ENCODE measurements at places on chromosomes 11 and 22. TPM values are rescaled to one million over a fixed set of nuclear protein-coding genes. Genes with fewer than 3 reads are reported as not detected.
A peak's percentile ranks its signal among the peaks of the same experiment; 100 is the strongest.

GDPD4 gene
- not detected for total RNA-seq

GRCh38 chr11:37724315-37724714 is 1126.3 kb upstream of the RAG2 start:
- no peaks in the 10 kb centered on the region for H3K4me1 ChIP-seq
- DNase-seq = no peak
- H3K4me3 ChIP-seq = no peak overlapping the region

DNA sequence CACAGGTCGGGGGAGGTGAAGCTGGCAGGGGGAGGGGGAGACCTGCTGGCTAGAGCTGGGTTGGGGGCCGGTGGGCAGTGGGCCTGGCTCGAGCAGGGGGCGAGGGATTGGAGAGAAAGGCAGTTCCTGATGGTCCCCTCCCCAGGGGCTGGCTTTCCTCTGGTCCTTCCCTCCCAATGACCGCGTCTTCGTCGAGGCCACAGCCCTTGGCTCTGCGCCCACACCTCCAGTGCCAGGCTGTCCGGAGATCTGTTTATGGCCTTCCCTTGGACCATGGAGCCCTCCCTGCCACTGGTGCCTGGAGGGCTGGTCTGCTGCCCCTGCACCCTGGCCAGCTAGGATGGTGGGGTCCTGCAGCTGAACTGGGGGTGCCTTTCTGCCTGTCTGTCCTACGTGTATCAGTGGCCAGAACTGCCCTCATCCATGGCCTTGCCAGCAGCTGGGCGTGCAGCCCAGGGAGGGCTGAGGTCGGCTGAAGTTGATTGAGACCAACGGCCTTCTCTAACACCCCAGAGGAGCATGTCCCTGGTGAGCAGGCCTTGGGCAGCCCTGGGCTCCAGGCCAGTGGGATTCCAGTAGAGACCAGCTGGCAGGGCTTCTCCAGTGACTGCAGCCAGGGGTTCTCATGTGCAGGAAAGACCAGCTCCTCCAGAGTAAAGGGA is 12.3 kb downstream of the TANGO2 start:
- no peaks in the 10 kb centered on the region for H3K27me3 ChIP-seq
- DNase-seq = no peak
- no peak overlapping the region for H3K4me3 ChIP-seq
- H3K4me1 ChIP-seq = peaks cover 25% of the 10 kb centered on the region
- H3K27ac ChIP-seq = no peak overlapping the region
- peaks cover 5% of the 10 kb centered on the region for H3K36me3 ChIP-seq

GRCh38 chr22:25399649-25400151 is 164.8 kb upstream of the GRK3 start:
- H3K4me1 ChIP-seq = peaks cover 54% of the 10 kb centered on the region
- H3K27me3 ChIP-seq = no peaks in the 10 kb centered on the region
- no peaks in the 10 kb centered on the region for H3K36me3 ChIP-seq
- DNase-seq = no peak
- no peak overlapping the region for H3K4me3 ChIP-seq

DNA sequence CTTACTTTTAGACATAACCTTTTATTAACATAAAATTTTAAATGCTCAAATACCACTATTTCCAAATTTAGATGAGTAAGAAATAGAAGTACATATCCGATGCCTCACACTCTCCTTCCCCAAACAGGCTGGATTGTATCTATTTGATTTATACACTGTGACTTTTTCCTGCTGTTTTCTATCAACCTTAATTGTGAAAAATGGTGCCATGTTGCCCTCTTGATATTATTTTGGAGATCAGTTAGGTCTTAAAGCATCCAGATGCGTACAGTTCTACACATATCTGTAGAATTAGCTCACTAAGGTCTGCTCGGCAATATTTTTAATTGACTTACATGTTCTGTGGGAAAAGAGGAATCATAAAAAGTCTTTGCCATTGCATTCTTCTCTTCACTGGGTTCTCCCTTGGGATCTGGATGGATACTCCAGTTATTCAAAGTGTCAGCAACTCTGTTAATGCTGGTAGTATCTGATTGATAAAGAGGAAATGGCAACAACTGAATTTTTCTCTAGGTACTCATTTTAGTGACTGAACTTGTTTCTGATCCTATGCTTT is 27.2 kb downstream of the EIF3M start:
- H3K4me3 ChIP-seq = no peak overlapping the region
- no peak overlapping the region for H3K27ac ChIP-seq
- H3K36me3 ChIP-seq = peaks cover 35% of the 10 kb centered on the region

GRCh38 chr22:41308544-41308947 is 7.2 kb downstream of the ZC3H7B start:
- H3K27ac ChIP-seq = no peak overlapping the region
- no peak overlapping the region for H3K4me3 ChIP-seq
- no peaks in the 10 kb centered on the region for H3K27me3 ChIP-seq
- H3K36me3 ChIP-seq = peaks cover 14% of the 10 kb centered on the region

GRCh38 chr11:46445920-46446771 is 54.6 kb upstream of the CHRM4 start:
- no peak overlapping the region for H3K27ac ChIP-seq
- peaks cover 21% of the 10 kb centered on the region for H3K36me3 ChIP-seq
- no peak overlapping the region for H3K4me3 ChIP-seq
- no peaks in the 10 kb centered on the region for H3K27me3 ChIP-seq

TRAF6 gene
- 12.5 TPM for total RNA-seq

LDHAL6A gene
- total RNA-seq = not detected

SOX10 gene
- total RNA-seq = not detected

GRCh38 chr11:69156235-69156639 is 502 bp downstream of the SMIM38 start:
- no peak overlapping the region for H3K4me3 ChIP-seq
- peaks cover 5% of the 10 kb centered on the region for H3K4me1 ChIP-seq
- H3K36me3 ChIP-seq = no peaks in the 10 kb centered on the region
- H3K27ac ChIP-seq = no peak overlapping the region
- no peak for DNase-seq

- H3K27ac ChIP-seq = no peak overlapping the region
- DNase-seq = no peak
- no peaks in the 10 kb centered on the region for H3K27me3 ChIP-seq
- peaks cover 12% of the 10 kb centered on the region for H3K4me1 ChIP-seq
- H3K36me3 ChIP-seq = peaks cover 4% of the 10 kb centered on the region
- H3K4me3 ChIP-seq = no peak overlapping the region
These were observed 29.2 kb downstream of the USP35 start for GRCh38 chr11:78217650-78218541.

GRCh38 chr22:50189184-50189848 is 3.6 kb downstream of the TRABD start:
- peaks cover 45% of the 10 kb centered on the region for H3K4me1 ChIP-seq
- no peak for DNase-seq
- peak overlapping the region; percentile 83 for H3K4me3 ChIP-seq
- H3K27me3 ChIP-seq = no peaks in the 10 kb centered on the region
- peaks cover 15% of the 10 kb centered on the region for H3K36me3 ChIP-seq

DNA sequence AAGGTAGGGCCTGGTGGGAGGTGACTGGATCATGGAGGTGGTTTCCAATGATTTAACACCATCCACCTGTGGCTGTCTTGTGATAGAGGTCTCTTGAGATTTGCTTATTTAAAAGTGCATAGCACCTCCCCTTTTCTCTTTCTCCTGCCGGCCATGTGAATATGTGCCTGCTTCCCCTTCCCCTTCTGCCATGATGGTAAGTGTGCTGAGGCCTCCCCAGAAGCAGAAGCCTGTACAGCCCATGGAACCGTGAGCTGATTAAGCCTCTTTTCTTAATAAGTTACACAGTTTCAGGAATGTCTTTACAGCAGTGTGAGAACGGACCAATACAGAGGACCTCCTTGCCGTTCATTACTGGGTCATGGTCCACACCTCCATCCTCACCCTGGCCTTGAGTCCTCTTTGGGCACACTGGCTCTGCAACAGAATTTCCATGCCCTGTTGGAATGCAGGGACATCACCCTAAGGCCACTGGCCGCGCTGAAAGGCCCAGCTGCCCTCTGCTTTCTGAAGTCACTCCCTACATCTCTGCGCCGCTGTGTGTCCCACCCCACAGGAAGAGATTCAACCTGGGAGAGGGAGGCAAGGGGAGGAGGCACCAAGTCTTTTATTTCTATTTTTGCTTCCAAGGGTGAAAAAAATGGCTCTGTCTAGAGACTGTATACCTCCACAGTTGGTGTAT is 49.0 kb upstream of the DKK3 start:
- no peaks in the 10 kb centered on the region for H3K36me3 ChIP-seq
- peaks cover 1% of the 10 kb centered on the region for H3K4me1 ChIP-seq
- H3K27me3 ChIP-seq = no peaks in the 10 kb centered on the region
- no peak for DNase-seq
- no peak overlapping the region for H3K4me3 ChIP-seq

DNA sequence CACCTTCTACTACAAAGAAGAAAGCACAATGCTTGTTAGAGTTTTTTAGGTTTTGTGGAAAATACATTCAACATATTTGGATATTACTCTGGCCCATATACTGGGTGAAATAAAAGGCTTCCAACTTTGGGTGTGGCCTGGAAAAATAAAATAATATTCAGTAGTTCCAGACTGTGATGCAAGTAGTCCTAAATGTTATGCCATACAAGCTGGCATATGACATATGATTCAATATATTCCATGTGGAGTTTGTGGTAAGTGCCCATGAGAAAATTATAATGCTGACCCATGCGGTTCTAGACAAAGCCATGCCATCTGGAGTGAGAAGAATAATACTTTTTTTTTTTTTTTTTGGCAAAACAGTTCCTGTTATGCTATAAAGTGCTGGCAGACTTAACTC is 683.3 kb downstream of the LUZP2 start:
- no peak overlapping the region for H3K27ac ChIP-seq
- H3K27me3 ChIP-seq = no peaks in the 10 kb centered on the region
- no peak for DNase-seq
- no peak overlapping the region for H3K4me3 ChIP-seq
- H3K36me3 ChIP-seq = no peaks in the 10 kb centered on the region
- no peaks in the 10 kb centered on the region for H3K4me1 ChIP-seq

- peaks cover 2% of the 10 kb centered on the region for H3K36me3 ChIP-seq
- peak within 1 kb of the TSS; percentile 63 for H3K4me3 ChIP-seq
- DNase-seq = peak; percentile 76
- peaks cover 14% of the 10 kb centered on the region for H3K4me1 ChIP-seq
These were observed at the start of gene GAS2L1 for GRCh38 chr22:29306175-29306834. TSS of gene GAS2L1 (plus strand) at chr22:29306650. CDS start at chr22:29308106, 1,456 bp downstream.

OVOL1 gene
- total RNA-seq = 0.19 TPM

DNA sequence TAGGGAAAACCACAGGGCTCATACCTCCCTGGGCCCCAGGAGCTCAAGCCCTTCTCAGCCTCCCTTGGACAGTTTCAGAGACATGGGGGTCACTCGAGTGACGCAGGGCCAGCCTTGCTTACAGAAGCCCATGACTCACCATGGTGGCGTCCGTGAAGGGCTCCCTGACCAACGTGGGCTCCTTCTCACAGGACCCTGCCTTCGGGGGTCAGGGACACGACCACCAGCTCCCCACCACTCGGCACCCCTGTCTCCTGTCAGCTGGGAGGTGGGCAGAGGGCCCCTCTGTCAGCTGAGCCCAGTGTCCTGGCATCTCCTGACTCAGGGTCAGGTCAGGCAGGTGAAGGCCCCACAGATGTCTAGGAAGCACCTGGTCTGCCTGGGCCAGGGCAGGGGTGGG is 126.3 kb upstream of the ANO1 start:
- no peak overlapping the region for H3K27ac ChIP-seq
- no peak overlapping the region for H3K4me3 ChIP-seq
- H3K4me1 ChIP-seq = no peaks in the 10 kb centered on the region
- peaks cover 2% of the 10 kb centered on the region for H3K27me3 ChIP-seq
- H3K36me3 ChIP-seq = no peaks in the 10 kb centered on the region

DNA sequence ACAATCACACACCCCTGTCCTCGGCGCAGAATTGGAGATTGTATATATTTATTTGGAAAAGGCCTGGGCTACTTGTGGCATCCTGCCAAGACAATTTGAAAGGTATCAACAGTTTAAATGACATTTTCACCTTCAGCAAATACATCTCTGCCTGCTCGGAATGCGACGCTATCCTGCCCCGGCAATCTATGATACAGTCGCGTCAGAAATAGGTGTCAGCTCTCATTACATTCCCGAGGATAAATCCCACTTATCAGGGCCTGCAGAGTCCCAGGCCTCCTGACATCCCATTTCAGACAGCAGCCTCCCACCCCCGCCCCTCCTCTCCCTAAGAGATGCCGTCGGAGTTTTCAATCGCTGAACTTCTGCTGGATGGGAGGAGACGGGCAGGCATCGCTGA is 114.7 kb downstream of the BRD1 start:
- no peak overlapping the region for H3K4me3 ChIP-seq
- no peaks in the 10 kb centered on the region for H3K36me3 ChIP-seq
- DNase-seq = no peak
- peaks cover 23% of the 10 kb centered on the region for H3K27me3 ChIP-seq
- H3K27ac ChIP-seq = no peak overlapping the region

PAMR1 gene
- total RNA-seq = not detected

GRCh38 chr11:59283311-59283710 is 70.6 kb upstream of the MPEG1 start:
- peaks cover 9% of the 10 kb centered on the region for H3K27me3 ChIP-seq
- H3K4me3 ChIP-seq = no peak overlapping the region

DNA sequence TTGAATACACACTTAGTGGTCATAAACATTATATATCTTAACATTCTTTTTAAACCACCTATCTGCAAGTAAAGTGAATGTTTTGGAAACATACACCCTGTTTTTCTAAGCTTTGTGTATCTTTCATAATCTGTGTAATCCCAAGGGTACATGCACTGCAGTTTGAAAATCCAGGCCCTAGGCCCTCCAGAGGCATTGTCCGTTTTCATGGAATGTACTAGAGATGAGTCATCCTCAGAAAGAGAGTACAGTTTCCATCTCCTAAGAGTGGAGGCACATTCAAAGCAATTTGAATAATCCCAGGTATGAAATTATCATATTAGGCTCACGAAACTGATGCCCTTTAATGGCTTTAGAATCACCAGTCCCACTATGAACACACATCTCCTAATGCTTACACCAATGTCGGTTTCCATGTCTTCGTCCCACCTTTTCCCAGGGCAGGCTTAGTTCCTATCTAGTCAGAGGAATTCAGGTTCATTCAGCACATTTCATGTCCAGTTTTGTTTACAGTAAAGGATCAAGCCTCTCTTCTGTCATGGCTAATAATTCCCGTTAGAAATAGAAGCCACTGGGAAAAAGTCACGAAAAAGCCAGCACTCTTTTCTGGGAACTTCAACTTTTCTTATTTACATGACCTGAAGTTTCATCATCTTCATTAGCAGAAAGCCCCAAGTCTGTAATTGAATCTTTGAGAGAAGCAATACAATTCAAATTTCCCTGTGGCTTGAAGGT is 39.5 kb upstream of the CD44 start:
- no peak overlapping the region for H3K27ac ChIP-seq
- H3K27me3 ChIP-seq = no peaks in the 10 kb centered on the region
- H3K36me3 ChIP-seq = peaks cover 3% of the 10 kb centered on the region
- H3K4me3 ChIP-seq = no peak overlapping the region
- H3K4me1 ChIP-seq = peaks cover 8% of the 10 kb centered on the region

GRCh38 chr11:18697576-18697975 is 1.0 kb upstream of the TMEM86A start:
- DNase-seq = no peak
- peaks cover 13% of the 10 kb centered on the region for H3K4me1 ChIP-seq
- peaks cover 3% of the 10 kb centered on the region for H3K27me3 ChIP-seq

FJX1 gene
- 0.74 TPM for total RNA-seq

MUC6 gene
- total RNA-seq = not detected

GRCh38 chr11:77665240-77665965 is 27.8 kb upstream of the CLNS1A start:
- no peak overlapping the region for H3K4me3 ChIP-seq
- H3K27ac ChIP-seq = no peak overlapping the region
- no peak for DNase-seq

LRP5 gene
- 13.6 TPM for total RNA-seq

SNX32 gene
- 3.0 TPM for total RNA-seq

GRIA4 gene
- total RNA-seq = not detected

All from activated CD4-positive, alpha-beta T cell treated with anti-CD3 and anti-CD28 coated beads for 36 hours (primary cell).